ENCODE measurements at places on chromosomes 6 and 20. TPM values are rescaled to one million over a fixed set of nuclear protein-coding genes. Genes with fewer than 3 reads are reported as not detected.

Gene ZNF334
- 25.3 TPM for total RNA-seq

Gene HEY2
- 1.0 TPM for total RNA-seq

Gene TLDC2
- 0.23 TPM for total RNA-seq

Gene FAM184A
- total RNA-seq: 63.4 TPM

Gene HLA-B
- total RNA-seq: 668 TPM

Gene NDUFAF4
- total RNA-seq: 9.7 TPM
